GM13977 (cell line): ENCODE measurements at places on chromosomes 3 and 15.
A peak's percentile ranks its signal among the peaks of the same experiment; 100 is the strongest.

GRCh38 chr15:90419206-90419605 lies 31.2 kb downstream of the IQGAP1 start:
- DNase-seq, result peak; percentile 33

- no peak for DNase-seq
Measured at GRCh38 chr3:120449701-120450599, 842 bp downstream of the FSTL1 start.

GRCh38 chr3:29516164-29516563 lies 235.3 kb downstream of the RBMS3 start:
- DNase-seq, result no peak

- no peak for DNase-seq
Measured at GRCh38 chr3:44120721-44121582, 120.7 kb upstream of the TOPAZ1 start.

GRCh38 chr3:195897081-195897852 lies 11.1 kb downstream of the TNK2 start:
- no peak for DNase-seq
